ENCODE measurements at places on chromosomes 11 and 22. TPM values are rescaled to one million over a fixed set of nuclear protein-coding genes. Genes with fewer than 3 reads are reported as not detected.

DNA sequence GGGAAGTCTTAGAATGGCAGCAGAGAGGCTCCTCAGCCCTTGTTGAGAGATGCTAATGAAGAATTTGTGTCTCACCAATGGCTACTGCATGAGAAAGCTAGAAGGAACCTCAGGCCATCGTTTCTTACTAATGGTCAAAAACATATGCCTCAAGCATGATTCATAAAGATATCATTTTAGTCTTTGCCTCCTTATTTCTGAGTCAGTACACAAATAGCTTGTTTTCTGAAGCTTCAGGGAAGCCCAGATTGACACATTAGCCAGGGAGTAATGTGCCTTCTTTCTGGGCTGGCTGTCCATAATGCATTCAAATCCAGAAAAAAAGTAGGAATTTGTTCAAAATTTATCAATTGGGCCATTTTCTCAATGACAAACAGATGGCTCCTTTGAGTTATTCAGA is 169.4 kb upstream of the ZBED5 start:
- no peak for DNase-seq
- 0 out of 2 replicates have a peak, but pooled peaks cover 5% of the 10 kb centered on the region for H3K4me1 ChIP-seq
- H3K4me3 ChIP-seq: no peak overlapping the region

DNA sequence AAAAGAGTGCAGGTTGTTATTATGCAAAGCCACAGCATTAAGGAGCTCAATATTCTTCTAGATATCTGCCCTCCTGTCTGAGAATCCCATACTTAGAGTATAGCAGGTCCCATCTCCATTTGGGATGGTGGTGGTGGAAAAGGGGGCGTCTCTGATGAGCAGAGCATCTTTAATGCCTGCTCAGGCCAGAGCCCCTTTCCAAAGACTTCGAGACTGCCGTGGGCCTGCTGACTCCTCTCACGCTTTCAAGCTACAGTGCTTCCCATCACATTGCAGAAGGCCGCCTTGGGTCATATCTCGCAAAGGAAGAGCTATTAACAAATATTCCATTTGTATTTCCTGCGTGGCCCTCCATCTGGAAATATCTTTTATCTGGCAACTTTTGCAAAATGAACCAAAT is 10.9 kb downstream of the LMO2 start:
- H3K36me3 ChIP-seq: no peaks in the 10 kb centered on the region
- no peaks in the 10 kb centered on the region for H3K4me1 ChIP-seq
- H3K27me3 ChIP-seq: peaks cover 30% of the 10 kb centered on the region
- no peak overlapping the region for H3K27ac ChIP-seq

DNA sequence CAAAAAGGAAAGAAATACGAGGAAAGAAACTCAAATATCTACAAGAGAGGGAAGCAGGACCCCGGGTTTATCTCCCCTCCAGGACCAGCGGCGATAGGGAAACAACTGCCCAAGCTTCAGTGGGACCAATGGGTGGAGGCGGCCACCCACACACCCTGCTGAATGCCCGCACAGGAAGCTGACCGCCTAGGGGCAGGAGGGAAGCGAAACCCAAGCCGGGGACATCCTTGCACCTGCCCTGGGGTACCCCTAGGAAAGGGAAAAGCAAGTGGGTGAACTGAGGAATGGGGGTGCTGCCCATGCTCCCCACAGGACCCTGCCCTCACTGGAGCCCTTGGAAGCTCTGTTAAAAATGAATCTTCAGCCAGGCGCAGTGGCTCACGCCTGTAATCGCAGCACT is 27.6 kb upstream of the HMOX1 start:
- peaks cover 24% of the 10 kb centered on the region for H3K4me1 ChIP-seq

DNA sequence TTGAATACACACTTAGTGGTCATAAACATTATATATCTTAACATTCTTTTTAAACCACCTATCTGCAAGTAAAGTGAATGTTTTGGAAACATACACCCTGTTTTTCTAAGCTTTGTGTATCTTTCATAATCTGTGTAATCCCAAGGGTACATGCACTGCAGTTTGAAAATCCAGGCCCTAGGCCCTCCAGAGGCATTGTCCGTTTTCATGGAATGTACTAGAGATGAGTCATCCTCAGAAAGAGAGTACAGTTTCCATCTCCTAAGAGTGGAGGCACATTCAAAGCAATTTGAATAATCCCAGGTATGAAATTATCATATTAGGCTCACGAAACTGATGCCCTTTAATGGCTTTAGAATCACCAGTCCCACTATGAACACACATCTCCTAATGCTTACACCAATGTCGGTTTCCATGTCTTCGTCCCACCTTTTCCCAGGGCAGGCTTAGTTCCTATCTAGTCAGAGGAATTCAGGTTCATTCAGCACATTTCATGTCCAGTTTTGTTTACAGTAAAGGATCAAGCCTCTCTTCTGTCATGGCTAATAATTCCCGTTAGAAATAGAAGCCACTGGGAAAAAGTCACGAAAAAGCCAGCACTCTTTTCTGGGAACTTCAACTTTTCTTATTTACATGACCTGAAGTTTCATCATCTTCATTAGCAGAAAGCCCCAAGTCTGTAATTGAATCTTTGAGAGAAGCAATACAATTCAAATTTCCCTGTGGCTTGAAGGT is 39.5 kb upstream of the CD44 start:
- no peak for DNase-seq
- H3K27ac ChIP-seq: peak overlapping the region; percentile 88
- H3K36me3 ChIP-seq: no peaks in the 10 kb centered on the region
- no peak overlapping the region for H3K4me3 ChIP-seq
- no peaks in the 10 kb centered on the region for H3K27me3 ChIP-seq
- peaks cover 27% of the 10 kb centered on the region for H3K4me1 ChIP-seq

- no peaks in the 10 kb centered on the region for H3K4me1 ChIP-seq
- no peak overlapping the region for H3K4me3 ChIP-seq
- DNase-seq: no peak
- no peak overlapping the region for H3K27ac ChIP-seq
These were observed 26.0 kb downstream of the POU2AF3 start for GRCh38 chr11:111324277-111324720.

GRCh38 chr22:29346659-29347058 is 31.2 kb upstream of the RASL10A start:
- no peaks in the 10 kb centered on the region for H3K27me3 ChIP-seq
- H3K27ac ChIP-seq: no peak overlapping the region
- no peak for DNase-seq
- H3K36me3 ChIP-seq: peaks cover 7% of the 10 kb centered on the region
- no peak overlapping the region for H3K4me3 ChIP-seq

- H3K27me3 ChIP-seq: no peaks in the 10 kb centered on the region
- no peak for DNase-seq
- no peaks in the 10 kb centered on the region for H3K36me3 ChIP-seq
- H3K4me3 ChIP-seq: no peak within 1 kb of the TSS
- H3K27ac ChIP-seq: no peak within 1 kb of the TSS
- H3K4me1 ChIP-seq: no peaks in the 10 kb centered on the region
These were observed at the start of gene MMP26 for GRCh38 chr11:4704054-4704789. MMP26 (plus strand) TSS chr11:4704784.

GRCh38 chr22:32810555-32811133 is 9.1 kb downstream of the TIMP3 start:
- DNase-seq: no peak
- H3K36me3 ChIP-seq: no peaks in the 10 kb centered on the region
- H3K27ac ChIP-seq: no peak overlapping the region
- H3K27me3 ChIP-seq: no peaks in the 10 kb centered on the region

DNA sequence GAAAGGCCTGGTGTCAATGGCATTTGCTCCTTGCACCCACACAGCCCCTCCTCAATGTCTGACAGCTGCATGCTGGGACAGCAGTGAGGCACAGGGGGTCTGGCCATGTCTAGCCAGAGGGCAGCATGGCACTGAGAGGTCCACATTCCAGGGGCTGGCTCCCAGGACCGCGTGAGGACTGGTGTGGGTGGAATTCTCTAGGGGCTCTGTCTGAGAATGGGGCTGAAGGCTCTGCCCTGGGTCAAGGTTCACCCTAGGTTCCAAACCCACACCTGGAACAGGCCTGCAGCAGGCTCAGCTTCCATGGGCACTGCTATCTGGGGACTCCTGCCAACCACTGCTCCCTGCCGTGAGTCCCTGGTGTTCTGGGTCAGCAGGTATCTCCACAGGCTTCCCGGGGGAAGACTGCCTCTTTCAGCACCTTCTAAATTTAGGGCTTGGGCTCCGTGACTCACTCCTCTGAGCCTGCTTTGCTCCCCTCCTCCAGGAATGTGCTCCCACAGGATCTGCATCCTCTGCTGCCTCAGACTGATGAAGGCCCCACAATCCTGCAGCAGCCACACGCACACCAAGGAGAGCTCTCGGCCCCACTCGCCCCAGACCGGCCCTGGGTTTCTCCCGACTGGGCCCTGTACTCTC is 4.2 kb downstream of the STARD10 start:
- DNase-seq: no peak
- no peak overlapping the region for H3K27ac ChIP-seq
- H3K4me3 ChIP-seq: no peak overlapping the region

DNA sequence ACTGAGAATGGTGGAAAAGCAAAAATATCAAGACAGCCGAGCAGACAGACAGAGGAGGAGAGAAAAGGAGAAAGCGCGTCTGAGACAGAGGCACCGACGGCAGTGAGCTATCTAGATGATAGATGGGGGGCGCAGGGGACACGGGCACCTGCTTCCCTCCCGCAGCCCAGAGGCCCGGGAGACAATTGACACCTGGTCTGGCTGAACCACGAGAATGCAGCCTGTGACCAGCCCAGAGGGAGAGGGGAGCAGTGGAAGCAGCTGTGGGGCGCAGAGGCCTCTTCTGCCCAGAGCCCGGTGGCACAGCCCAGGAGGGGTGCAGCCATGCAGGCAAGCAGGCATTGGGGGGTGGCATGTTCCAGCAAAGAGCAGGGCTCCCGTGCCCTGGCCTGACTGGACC is 48.2 kb downstream of the ELFN2 start:
- no peaks in the 10 kb centered on the region for H3K27me3 ChIP-seq
- H3K36me3 ChIP-seq: no peaks in the 10 kb centered on the region
- H3K4me3 ChIP-seq: no peak overlapping the region
- DNase-seq: no peak
- no peak overlapping the region for H3K27ac ChIP-seq

DNA sequence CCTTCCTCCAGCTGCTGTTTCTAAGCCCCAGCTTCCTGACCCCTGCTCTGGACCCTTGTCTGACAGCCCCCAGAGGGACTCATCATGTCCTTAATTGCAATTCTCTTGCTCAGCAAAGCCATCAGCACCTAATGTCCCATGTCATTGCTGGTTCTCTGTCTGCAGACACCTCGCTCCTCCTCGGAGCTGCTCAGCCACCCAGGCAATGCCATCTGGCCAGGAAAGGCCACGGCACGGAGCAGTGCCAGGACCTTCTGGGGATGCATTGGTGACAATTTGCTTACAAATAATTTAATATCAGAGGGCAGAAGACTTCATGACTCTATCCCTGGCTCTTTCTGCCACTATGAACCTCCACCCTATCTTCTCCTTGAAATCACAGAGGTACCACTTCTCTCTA is 107.0 kb upstream of the THY1 start:
- no peak overlapping the region for H3K4me3 ChIP-seq
- DNase-seq: no peak
- H3K27ac ChIP-seq: no peak overlapping the region
- H3K27me3 ChIP-seq: peaks cover 2% of the 10 kb centered on the region
- no peaks in the 10 kb centered on the region for H3K4me1 ChIP-seq
- H3K36me3 ChIP-seq: no peaks in the 10 kb centered on the region

- no peaks in the 10 kb centered on the region for H3K27me3 ChIP-seq
- no peaks in the 10 kb centered on the region for H3K36me3 ChIP-seq
- no peak overlapping the region for H3K27ac ChIP-seq
- H3K4me1 ChIP-seq: no peaks in the 10 kb centered on the region
- no peak overlapping the region for H3K4me3 ChIP-seq
These were observed 30.0 kb downstream of the MAPK1 start for GRCh38 chr22:21837248-21837979.

- H3K36me3 ChIP-seq: no peaks in the 10 kb centered on the region
- no peak overlapping the region for H3K4me3 ChIP-seq
- H3K27ac ChIP-seq: no peak overlapping the region
- H3K27me3 ChIP-seq: peaks cover 21% of the 10 kb centered on the region
- no peaks in the 10 kb centered on the region for H3K4me1 ChIP-seq
These were observed 77.9 kb downstream of the SCN3B start for GRCh38 chr11:123576501-123576900.

DNA sequence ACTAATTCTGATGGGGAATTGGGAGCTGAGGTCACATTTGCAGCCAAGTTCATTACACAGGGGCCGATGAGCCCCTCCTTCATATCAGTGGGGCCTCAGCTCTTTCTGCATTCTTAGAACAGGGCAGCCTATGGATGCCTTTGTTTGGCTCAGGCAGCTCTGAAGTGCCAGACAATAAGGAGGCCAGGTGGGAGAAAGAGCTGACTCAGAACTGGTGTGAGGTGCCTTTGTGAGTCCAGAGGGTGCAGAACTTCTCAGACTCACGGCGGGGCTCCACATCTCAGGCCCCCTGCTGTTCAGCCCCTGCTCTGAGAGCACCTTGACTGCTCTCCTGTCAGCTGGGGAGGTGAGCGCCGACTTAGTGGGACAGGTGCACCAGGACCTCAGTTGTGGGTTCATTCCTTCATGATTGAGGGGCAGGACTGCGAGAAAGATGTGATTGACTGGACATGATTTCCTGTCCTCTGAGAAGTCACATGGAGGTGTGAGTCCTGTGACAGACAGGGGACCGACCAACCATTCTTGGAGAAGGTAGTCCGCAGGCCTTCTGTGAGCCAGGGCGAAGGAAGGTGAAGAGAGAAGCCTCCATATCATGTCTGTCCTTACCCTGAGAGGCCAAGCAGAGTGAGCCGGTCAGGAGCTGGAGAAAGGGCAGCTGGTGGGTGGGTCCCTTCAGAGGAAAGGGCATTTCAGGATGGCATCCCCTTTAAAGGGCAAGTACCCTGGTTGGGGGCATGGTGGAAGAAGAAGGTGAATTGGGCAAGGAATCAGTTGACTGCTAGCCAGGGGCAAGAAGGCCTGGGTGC is 245.0 kb upstream of the TBCEL start:
- no peak for DNase-seq
- no peaks in the 10 kb centered on the region for H3K36me3 ChIP-seq
- no peak overlapping the region for H3K27ac ChIP-seq
- peaks cover 5% of the 10 kb centered on the region for H3K27me3 ChIP-seq
- H3K4me3 ChIP-seq: no peak overlapping the region

DNA sequence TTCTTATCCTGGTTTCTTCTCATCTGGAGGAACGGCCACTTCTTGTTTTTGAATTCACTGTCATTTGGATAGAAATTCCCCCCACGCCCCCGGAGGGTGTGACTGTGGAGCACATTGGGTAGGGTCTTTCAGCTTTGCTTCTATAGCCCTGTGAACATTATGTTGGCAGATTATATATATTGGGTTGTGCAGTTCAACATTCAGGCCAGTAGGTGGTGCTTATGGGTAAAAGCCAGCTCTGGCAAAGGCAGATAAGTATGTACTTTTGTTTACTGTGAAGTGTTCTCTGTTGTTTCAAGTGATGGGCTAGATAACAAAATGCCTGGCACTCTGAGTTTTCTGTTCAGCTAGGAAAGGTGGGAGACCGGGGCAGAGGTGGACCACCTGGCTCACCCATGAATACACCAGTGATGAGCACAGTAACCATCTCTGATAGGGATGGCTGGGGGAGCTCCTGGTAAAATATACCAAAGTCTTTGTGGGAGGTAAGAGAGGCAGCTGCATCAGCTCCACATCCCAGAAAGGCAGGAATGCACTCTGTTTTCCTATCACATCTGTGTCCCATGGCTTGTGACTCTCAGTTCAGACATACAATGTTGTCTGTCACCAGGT is 1348.2 kb upstream of the RAG2 start:
- peak; percentile 12 for DNase-seq
- no peak overlapping the region for H3K4me3 ChIP-seq
- H3K27ac ChIP-seq: no peak overlapping the region

MN1 gene
- total RNA-seq: 0.51 TPM

NLRP14 gene
- 0.08 TPM for total RNA-seq

GGT5 gene
- 3.6 TPM for total RNA-seq

MS4A13 gene
- not detected for total RNA-seq

ZDHHC5 gene
- total RNA-seq: 80.6 TPM

MCHR1 gene
- total RNA-seq: not detected

INSC gene
- total RNA-seq: 0.08 TPM
